Activated naive CD4-positive, alpha-beta T cell (primary cell): ENCODE measurements at places on chromosomes 6 and 20.

- no peak for DNase-seq
Measured at GRCh38 chr6:22068561-22069305, 228.1 kb downstream of the PRL start.

GRCh38 chr6:87093651-87094050 is 1.3 kb downstream of the CGA start:
- no peak for DNase-seq

GRCh38 chr20:4225745-4226144 is 210.4 kb upstream of the RNF24 start:
- no peak for DNase-seq

DNA sequence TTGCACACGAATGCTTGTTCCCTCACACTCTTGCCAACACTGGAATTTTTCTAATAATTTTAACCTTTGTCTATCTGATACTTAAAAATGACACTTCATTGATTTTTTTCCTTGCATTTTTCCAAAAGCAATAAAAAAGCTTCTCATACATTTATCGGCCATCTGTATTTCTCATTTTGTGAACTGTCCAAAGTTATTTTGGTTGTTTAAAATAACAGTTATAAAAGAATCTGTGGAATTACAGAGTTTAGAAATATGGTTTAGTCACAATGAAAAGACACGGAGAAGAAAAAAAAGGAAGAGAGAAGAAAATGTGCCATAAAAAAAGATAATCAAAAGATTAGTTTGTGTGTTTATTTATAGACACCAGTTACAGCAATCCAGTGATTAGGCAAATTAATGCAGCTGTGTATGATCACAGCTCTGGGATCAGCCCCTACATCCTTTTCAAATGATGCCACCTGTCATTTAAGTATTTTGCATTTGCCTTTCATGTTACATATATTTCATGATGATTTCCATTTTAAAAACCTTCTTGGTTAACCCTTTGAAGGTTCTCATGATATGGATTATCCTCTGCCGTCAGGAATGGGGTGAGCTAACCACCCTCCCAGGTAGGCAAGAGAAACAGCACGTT is 171.7 kb downstream of the BACH2 start:
- DNase-seq, result no peak

- DNase-seq, result no peak
Measured at GRCh38 chr6:163132050-163132750, 282.3 kb upstream of the QKI start.

DNA sequence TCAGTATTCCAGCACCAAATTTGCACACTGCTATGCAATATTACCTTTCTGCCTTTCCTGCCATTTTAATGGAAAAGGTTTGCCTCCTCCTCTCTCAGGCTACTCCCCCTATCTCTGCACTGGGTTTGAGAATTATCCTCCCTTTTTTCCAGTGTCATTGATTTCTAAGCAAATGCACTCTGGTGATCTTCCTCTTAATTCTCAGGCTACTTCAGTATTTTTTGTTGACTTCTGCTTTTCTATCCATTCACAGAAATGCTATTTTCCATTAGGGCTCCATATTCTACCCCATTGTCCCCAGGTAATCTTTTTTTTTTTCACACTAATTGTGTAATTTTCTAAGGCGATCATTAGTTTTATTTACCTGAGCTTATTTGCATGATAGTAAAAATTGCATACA is 144.0 kb downstream of the GJA1 start:
- DNase-seq, result no peak

- DNase-seq, result no peak
Measured at GRCh38 chr6:157689875-157690274, 133.2 kb upstream of the SNX9 start.

DNA sequence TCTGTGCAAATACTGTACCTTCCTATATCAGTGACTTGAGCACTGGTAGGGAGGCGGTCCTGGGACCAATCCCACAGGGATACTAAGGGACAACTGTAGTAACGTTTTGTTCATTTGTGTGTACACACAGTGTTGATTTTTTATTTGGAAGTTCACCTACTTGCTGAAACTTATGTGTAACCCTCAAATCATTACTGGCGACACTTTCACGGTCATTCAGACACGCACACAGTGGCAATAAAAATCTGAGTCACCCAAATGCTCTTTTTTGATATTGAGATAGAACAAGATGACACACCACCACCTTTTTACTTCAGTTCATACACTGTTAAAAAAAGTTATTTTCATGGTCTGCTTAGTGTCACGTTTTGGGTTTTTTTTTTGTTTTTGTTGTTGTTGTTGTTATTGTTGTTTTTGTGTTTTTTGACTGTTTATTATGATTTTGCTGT is 79.8 kb downstream of the QKI start:
- DNase-seq, result no peak

- DNase-seq, result no peak
Measured at GRCh38 chr20:55166063-55166462, 690.7 kb downstream of the DOK5 start.

GRCh38 chr6:106094261-106094963 is 8.3 kb downstream of the PRDM1 start:
- DNase-seq, result no peak

DNA sequence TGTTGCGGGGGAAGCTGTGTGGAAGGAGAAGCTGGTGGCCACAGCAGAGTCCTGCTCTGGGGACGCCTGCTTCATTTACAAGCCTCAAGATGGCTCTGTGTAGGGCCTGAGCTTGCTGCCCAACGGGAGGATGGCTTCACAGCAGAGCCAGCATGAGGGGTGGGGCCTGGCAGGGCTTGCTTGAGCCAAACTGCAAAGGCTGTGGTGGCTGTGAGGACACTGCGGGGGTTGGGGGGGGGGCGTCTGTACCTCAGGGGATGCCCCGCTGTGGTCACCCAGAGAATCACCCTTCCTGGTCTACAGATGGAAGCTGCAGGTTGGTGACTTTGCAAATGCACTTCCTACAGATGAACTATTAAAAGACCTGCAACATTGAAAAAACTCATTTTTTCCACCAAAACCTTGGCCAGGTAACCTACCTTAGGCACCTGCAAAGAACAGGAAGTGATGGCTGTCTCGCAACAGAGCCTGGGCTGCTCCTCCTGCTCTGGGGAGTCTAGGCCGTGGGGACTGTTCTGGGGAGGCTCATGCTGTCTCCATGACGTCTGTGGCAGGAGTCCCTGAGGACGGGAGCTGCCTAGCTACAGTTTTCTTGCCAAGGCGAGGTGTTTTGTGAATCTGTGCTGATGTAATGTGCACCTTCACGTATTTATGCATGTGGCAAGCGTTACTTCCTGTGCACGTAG is 7.3 kb downstream of the NPBWR2 start:
- no peak for DNase-seq

GRCh38 chr6:36491378-36491965 is 48.7 kb downstream of the KCTD20 start:
- no peak for DNase-seq

GRCh38 chr6:43784049-43784855 is 14.2 kb downstream of the VEGFA start:
- no peak for DNase-seq

GRCh38 chr20:33191484-33191883 is 23.5 kb downstream of the BPIFA2 start:
- no peak for DNase-seq

DNA sequence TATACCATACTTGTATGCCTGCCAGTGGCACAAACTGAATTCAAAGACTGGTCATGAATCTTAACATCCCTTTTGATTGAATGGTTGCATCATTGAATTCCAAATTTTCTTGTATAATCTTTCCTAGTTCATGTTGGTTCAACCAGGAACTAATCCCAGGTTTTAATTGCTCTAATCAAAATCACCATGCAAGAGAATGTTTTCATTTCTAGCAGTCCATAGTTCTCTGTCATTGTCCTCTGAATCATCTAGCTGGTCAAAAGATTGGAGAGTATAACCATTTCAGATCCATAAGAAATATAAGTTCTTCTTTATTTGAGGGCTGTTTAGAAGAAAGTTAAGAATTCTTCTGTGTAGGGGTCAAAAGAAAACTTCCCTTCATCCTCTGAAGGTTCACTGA is 57.2 kb downstream of the ZNF292 start:
- no peak for DNase-seq

GRCh38 chr20:48531505-48531904 is 296.3 kb downstream of the PREX1 start:
- no peak for DNase-seq

DNA sequence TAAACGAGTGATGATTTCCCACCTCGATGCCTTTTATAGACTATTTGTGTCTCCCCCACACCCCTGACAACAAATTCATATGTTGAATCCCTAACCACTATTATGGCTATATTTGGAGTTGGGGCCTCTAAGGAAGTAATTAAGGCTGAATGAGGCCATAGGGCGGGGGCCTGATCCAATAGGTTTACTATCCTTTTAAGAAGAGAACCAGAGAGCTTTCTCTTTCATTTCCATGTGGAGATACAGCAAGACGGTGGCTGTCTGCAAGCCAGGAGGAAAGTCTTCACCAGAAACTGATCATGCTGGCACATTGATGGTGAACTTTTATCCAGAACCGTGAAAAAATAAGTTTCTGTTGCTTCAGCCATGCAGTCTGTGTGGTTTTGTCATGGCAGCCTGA is 38.9 kb upstream of the CLIC5 start:
- DNase-seq, result no peak

- DNase-seq, result no peak
Measured at GRCh38 chr6:20978151-20978614, 443.9 kb downstream of the CDKAL1 start.

DNA sequence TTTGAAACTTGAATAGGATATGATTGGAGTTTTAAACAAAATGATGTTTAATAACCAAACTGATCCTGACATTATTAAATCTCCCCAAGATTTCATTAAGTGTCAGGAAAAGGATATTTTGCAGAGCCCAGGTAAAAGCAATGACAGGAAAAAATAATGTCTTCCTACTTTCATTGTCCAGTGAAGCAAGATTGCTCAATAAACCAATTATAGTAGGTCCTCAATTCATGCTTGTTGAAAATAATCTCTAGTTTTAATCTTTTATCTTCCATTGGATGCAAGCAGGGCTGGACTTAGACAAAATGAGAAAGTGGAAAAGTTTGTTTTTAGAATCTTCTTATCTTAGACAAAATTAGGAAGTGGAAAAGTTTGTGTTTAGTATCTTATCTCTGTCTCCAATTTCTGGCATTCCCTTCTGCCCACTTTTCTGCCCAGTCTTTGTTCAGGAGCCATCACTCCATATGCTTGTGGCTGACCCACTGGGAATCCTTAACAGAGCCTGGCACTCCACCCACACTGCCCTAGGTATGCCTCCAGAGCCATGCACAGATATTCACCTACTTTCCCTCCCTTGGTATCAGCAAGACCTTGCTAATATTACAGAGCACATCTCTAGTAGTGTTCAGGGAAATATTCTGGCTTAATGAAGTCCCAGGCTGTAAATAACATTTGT is 57.0 kb upstream of the CARMIL1 start:
- no peak for DNase-seq

- DNase-seq, result peak; percentile 42
Measured at GRCh38 chr20:48760403-48760983, 67.3 kb downstream of the PREX1 start.

DNA sequence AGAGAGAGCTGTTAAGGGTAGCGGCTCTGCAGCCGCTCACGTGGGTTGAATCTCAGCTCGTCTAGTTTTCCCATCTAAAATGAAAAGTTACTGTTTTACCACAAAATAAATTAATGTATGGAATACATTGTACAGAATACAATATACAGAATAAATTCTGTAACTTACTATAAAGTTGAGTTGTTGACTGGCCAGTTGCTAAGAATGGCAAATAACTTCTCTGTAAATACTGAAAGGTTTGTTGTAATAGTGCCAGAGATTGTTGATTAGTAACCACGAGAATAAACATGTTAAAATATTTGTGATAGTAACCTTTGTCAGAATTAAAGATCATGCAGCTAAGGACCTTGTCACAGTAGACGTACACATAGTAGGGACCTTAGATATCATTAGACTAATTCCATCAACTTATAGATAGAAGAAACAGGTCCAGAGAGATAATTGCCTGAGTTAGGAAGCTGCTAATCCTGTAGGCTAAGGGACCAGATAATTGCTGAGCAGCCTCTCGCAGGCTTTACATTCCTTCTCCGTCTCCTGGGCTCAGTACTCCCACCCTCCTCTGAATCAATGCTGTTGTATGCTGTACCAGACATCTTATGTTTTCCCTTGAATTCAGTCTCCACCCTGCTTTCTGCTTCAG is 544 bp upstream of the NRM start:
- DNase-seq, result no peak

DNA sequence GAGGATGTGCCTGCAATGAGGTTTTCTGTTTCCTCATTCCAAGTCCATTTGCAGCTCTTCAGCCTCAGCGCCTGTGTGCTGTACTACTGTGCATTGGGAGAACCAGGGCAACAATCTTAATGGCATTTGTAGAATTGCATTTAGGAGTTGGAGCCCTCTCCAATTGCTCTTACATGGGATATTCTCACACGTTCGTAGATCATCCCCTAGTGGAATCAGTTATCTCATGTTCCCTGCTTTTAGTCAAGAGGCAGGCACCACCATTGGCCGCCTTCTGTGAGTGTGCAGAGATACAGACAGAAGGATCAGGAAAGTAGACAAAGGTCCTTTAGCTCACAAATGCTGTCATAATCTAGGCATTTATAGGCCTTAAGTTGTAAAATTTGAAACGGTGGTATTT is 84.2 kb upstream of the RGS17 start:
- no peak for DNase-seq

DNA sequence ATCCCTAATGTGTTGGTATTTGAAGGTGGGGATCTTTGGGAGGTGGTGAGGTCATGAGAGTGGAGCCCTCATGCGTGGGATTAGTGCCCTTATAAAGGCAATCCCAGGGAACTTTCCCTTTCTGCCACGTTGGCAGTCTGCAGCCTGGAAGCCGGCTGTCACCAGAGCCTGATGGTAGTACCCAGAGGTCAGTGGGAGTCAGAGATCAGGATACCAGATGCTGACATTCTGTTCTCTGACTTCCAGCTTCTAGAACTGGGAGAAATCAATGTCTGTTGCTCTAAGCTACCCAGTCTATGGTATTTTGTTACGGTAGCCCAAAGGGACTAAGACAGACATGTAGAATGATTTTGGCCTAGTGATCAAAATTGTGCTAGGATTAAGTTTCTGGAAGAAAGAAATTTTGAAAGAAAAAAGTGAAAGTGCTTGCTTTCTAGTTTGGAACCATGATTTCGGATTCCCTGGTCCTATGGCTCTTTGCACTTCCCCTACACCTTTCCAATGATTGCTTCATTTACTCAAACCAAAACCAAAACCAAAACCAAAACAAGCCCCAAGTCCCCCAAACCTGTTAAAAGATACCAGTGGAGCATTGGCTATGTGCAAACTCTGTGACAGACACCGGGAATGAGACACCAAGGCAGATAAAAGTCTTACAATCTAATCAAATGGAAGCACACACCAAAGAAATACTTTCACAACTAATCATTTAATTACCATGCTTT is 173.7 kb upstream of the ZNF217 start:
- DNase-seq, result no peak

GRCh38 chr6:18893540-18894269 is 506.6 kb downstream of the RNF144B start:
- no peak for DNase-seq

GRCh38 chr20:8667306-8667705 is 401.6 kb upstream of the PLCB4 start:
- no peak for DNase-seq
